Mesenchymal stem cell (in vitro differentiated cells and primary cell): ENCODE measurements at places on chromosomes 16 and 17.

DNA sequence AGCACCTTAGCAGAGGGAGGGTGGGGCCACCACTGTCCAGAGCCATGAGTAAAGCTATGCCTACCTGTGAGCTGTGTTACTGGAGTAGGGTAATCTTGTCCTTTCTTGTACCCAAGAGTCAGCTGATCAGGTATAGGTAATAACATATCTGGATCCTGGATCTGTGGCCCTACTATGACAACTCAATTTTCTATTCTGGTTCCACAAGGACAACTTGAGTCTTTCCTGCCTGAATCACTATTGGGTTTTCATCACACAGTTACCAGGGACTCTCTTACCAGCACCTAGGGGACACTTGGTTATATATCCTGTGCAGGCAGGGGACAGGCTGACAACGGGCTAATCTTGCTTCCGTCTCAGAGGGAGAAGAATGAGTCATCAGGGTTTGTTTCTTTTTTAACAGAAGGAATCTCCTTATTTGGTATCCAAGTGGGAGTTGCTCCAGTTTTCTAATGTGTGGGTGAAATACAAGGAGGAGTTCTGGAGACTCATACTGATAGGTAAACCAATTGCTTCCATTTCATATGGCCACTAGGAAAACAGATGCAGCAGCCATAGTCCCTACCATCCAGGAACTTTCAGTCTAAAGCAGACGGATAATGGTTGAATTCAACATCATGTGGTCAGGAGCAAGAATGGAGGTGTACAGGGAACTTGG, 6.8 kb downstream of the ZNF267 start:
- peak; percentile 80 for DNase-seq
- H3K4me3 ChIP-seq, result no peak overlapping the region
- peaks cover 12% of the 10 kb centered on the region for H3K4me1 ChIP-seq
- H3K27ac ChIP-seq, result no peak overlapping the region
- H3K36me3 ChIP-seq, result peaks cover 61% of the 10 kb centered on the region
- no peaks in the 10 kb centered on the region for H3K27me3 ChIP-seq

DNA sequence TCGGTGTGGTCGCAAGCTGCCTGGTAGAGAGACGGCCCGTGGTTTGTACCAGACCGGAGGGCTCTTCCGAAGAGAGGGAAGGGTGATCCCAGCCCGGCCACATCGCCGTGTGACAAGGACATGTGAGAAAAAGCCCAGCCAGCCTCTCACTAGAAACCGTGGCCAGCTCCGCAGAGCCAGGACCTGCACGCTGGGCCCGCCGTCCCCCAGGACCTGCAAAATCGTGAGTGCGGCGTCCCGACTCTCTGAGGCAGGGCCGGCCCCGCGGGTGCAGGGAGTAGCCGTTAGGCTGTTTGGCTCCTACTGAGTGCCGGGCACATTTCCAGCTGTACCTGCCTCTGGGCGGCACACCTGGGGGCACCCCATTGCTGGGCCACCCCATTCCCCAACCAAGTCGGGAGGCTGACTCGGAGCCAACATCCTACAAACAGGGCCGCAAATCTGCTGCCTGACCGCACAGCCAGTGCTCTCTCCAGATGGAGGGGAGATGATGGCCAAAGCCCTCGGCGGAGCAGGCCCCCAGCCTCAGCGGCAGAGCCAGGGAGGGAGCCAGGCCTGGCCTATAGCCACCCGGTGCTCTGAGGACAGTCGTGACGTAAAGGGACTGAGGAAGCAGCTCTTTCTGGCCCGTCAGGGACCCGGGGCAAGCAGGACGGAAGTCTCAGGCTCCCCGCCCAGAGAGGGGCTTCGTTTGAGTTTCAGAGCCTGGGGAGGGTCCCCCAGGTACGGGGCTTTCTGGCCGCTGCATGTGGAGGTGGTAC, 33.6 kb upstream of the PABPN1L start:
- H3K27ac ChIP-seq, result no peak overlapping the region
- no peak for DNase-seq
- H3K27me3 ChIP-seq, result peaks cover 12% of the 10 kb centered on the region
- no peaks in the 10 kb centered on the region for H3K36me3 ChIP-seq
- H3K4me1 ChIP-seq, result no peaks in the 10 kb centered on the region

DNA sequence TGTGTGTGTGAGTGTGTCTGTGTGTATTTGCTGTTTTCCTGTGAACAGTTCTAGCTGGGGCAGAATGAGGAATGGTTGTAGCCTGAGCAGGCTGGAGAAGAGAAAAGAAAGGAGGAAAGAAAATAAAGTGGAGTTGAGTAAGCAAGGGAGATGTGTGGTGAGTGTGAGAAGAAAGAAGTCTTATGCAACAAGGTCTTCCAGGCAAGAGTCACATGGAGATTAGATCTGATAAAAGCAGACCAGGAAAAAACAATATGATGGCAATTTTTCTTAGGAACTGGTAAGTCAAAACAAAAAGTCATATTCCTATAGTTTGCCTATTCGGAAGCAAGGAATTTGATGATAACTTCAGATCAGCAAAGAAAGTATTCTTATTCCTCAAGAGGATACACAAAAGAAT, 125.0 kb downstream of the HS3ST3A1 start:
- H3K27ac ChIP-seq, result no peak overlapping the region
- peak; percentile 35 for DNase-seq

DNA sequence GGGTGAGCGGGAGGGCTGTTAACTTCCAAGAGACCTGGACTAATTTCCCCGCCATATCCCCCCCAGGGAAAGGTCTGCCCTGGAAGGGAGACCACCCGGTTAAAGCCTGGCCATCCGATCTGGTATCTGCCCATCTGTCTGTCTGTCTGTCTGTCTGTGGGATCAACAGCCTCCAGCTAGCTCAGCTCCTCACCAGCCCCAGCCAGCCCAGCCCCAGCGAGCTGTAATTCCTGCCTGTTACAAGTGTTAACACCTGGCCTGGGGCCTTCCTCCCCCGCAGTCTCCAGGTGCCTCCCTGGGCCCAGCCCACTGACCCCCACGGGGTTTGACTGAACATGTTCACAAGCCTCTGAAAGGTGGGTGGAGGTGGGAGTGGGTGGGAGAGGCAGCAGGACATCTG, 4.0 kb downstream of the WNT3 start:
- H3K27ac ChIP-seq, result no peak overlapping the region
- no peak overlapping the region for H3K4me3 ChIP-seq
- DNase-seq, result no peak

- H3K27me3 ChIP-seq, result no peaks in the 10 kb centered on the region
- H3K4me1 ChIP-seq, result peaks cover 11% of the 10 kb centered on the region
- DNase-seq, result no peak
- no peak within 1 kb of the TSS for H3K27ac ChIP-seq
Measured at GRCh38 chr16:29663016-29663806, at the start of gene SPN. Gene SPN (plus strand): TSS chr16:29663247. CDS start chr16:29663729, 482 bp downstream.

DNA sequence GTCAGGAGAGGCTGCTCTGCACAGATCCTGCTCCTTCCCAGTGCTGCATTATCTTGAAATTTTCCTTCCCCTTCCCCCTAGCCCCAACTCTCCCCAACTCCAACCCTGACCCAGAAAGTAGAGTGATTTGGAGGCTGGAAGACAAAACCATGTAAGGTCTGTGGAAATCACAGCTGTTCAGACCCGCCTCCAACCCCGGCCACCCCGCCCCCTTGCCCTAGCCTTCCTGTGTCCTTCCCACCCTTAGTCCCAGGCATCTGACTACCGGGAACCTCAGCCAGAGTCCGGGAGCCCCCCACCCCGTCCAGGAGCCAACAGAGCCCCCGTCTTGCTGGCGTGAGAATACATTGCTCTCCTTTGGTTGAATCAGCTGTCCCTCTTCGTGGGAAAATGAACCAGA, at the start of gene AOC3:
TSS of gene AOC3 (plus strand) at position 246 of the 400 bp plus-strand sequence. CDS start at position 391, 145 bp downstream.
- H3K4me3 ChIP-seq, result no peak within 1 kb of the TSS
- peaks cover 11% of the 10 kb centered on the region for H3K4me1 ChIP-seq
- H3K27ac ChIP-seq, result no peak within 1 kb of the TSS
